Articular chondrocyte of knee joint (primary cell): ENCODE measurements at places on chromosomes 16 and 17. TPM values are rescaled to one million over a fixed set of nuclear protein-coding genes. Genes with fewer than 3 reads are reported as not detected.

The ACSF2 gene
- 16.6 and 17.2 TPM in 2 replicates for total RNA-seq

The PRSS8 gene
- total RNA-seq, result not detected in 2 replicates

The UBALD1 gene
- 2.5 and 4.3 TPM in 2 replicates for total RNA-seq

The WNT3 gene
- 1.9 and 3.8 TPM in 2 replicates for total RNA-seq

The CD300E gene
- total RNA-seq, result under 0.01 TPM in 1 of 2 replicates, not detected in the other

The SYT17 gene
- total RNA-seq, result 0.11 and 0.13 TPM in 2 replicates

The SPHK1 gene
- 18.1 and 32.8 TPM in 2 replicates for total RNA-seq

The CFAP119 gene
- total RNA-seq, result 2.1 and 2.2 TPM in 2 replicates

The TEKT5 gene
- 0.13 and 0.22 TPM in 2 replicates for total RNA-seq

The MPV17L gene
- 0.97 and 5.1 TPM in 2 replicates for total RNA-seq
